ENCODE measurements at places on chromosomes 16 and 17.

GRCh38 chr16:75250089-75250808, 1.2 kb downstream of the BCAR1 start:
- DNase-seq: no peak

GRCh38 chr17:59763861-59764260, 56.4 kb downstream of the VMP1 start:
- DNase-seq: no peak

- DNase-seq: no peak
These were observed 143.1 kb upstream of the SDK2 start for GRCh38 chr17:73787076-73788059.

DNA sequence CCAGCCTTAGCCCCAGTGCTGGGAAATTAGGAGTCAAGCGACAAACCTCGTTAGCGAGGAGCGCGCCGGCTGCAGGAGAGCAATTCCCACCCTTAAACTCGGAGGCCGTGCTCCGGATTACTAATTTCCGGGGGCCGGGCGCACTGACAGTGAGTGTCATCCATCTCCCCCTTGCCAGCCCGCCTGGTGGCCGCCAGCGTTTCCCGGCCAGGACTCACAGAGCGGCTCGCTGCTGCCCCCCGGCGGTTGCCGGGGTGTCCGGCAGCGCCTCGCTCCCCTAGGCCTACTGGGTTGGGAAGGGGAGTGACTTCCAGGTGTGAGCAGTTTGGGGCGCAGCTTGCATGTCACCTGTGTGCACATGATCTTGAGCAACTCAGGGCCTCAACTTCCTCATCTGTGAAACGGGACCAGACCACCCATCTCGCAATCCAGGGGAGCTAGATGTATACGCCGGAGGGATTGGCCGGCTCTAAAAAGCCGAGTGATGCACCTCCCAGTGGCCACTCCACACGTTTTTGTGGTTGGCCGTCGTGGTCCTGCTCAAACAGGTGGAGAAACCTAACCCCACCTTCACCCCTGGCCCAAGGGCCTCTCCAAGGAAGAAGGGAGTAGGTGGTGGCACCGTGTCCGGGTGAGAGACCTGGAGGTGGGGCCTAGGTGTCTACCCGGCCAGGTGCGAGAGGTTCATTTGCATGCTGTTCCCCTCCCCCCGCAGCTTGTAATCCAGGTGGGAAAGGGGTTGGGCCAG, 2.5 kb upstream of the GSE1 start:
- peak; percentile 89 for DNase-seq

DNA sequence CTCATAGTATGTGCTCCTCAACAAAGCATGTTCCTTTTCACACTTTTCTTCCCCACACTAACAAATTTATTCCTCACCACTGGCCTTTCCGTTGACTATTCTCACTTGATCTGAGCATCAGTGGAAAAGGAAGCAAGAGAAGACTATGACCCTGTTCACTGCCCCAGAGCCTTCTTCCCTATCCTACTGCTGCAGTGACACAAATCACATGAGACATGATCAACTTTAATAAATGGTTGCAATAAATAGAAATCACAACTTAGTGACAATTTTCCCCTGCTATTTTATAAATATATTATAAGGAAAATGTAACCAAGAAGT, 438.7 kb upstream of the SOX9 start:
- no peak for DNase-seq

- DNase-seq: no peak
These were observed 79.9 kb upstream of the MON1B start for GRCh38 chr16:77111056-77111565.

DNA sequence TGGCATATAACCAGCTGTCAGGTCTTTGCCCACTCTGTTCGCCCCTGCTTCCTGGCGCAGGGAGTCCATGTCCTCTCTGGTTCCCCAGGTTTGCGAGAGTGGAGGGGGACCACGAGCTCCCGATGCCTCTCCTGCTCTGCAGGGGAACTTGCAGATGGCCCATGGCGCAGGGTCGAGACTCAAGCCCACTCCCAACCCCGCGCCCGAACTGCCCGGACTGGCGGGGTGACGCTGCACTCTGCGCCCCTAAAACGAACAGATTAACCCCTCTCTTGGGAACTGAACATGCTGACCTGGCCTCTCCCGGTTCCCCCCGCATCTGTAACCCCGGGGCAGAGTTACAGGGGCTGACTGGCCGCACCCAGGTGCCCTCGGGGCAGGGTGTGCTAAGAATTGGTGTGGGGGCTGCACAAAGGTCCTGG, 681 bp upstream of the PLA2G15 start:
- DNase-seq: no peak

DNA sequence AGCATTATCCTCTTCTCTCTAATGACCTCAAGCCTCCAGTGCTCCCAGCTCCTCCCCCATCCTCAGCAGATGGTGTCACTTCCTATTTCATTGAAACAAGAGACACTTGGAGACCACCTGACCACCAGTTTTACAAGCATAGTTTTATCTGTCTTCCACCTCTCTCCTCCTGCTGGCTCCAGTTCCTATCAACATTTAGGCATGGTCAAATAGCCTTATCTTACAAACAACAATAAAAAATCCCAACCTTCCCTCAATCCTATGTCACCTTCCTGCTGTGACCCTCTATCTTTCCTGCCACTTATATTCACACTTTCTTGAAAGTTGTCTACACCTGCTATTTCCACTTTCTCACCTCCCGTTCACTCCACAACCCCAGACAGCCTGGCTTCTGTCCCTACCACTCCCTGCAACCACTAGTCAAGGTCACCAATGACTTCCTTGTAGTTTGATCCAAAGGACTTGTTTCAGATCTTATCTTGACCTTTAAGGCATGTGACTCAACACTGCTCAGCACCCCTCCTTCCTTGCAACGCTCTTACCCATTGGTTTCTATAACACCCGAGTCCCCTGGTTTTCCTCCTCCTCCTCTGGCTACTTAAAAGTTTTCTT, 4.3 kb upstream of the NTN1 start:
- DNase-seq: no peak

GRCh38 chr17:74971069-74971841, 1.3 kb downstream of the HID1 start:
- DNase-seq: no peak

GRCh38 chr16:11016993-11017392, 72.6 kb downstream of the CLEC16A start:
- no peak for DNase-seq

- DNase-seq: peak; percentile 84
These were observed 43.4 kb downstream of the ZNF276 start for GRCh38 chr16:89764711-89765201.

DNA sequence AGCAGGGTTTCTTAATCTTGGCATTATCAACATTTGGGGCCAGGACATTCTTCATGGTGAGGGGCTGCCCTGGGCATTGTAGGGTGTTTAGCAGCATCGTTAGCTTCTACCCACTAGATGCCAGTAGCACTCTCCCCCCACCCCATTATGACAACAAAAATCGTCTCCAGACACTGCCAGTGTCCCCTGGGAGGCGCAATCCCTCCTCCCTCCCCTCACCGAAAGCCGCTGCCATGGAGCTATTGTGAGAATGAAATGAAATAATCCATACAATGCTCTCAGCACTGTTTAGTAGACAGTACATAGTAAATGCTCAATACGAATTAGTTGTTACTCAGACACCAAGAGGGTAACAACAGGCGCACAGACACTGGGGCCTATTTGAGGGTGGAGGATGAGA, 502.9 kb downstream of the NPIPA7 start:
- DNase-seq: no peak

- peak; percentile 32 for DNase-seq
These were observed 72.0 kb upstream of the DNAJA2 start for GRCh38 chr16:47045459-47045858.

DNA sequence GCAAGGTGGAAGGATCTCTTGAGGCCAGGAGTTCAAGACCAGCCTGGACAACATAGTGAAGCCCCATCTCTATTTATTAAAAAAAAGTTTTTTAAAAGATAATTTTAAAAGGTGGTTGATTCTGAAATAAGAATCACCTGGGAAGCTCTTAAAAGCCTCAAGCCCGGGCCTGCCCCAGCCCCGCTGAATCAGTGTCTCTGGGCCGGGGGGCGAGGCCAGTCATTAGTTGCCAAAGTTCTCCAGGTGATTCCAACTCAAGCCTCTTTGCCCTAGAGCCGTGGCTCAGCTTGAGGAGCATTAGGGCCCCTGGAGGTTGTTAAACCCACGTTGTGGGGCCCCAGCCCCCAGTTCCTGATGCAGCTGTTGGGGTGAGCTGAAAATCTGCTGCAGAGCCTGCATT, 24.6 kb downstream of the JPH3 start:
- DNase-seq: no peak

GRCh38 chr16:66116163-66117002, 250.1 kb upstream of the CDH5 start:
- no peak for DNase-seq

GRCh38 chr16:88839745-88840599, 16.8 kb downstream of the GALNS start:
- no peak for DNase-seq

- DNase-seq: no peak
These were observed 2.0 kb upstream of the MAFG start for GRCh38 chr17:81929253-81930141.

DNA sequence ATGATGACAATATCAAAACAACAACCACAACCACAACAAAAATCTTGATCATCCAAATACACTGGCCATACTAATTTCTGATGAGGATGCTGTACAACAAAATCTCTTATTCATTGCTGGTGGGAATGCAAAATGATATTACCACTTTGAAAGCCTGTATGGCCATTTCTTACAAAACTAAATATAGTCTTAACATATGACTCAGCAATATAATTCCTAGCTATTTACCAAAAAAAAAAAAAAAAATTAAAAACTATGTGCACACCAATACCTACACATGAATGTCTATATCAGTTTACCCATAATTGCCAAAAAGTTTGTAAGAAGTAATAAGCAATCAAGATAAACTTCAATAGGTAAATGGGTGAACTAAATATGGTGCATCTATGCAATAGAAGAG, 1379.7 kb downstream of the CDH11 start:
- DNase-seq: no peak

- no peak for DNase-seq
These were observed 1.3 kb downstream of the LHX1 start for GRCh38 chr17:36938566-36939051.

DNA sequence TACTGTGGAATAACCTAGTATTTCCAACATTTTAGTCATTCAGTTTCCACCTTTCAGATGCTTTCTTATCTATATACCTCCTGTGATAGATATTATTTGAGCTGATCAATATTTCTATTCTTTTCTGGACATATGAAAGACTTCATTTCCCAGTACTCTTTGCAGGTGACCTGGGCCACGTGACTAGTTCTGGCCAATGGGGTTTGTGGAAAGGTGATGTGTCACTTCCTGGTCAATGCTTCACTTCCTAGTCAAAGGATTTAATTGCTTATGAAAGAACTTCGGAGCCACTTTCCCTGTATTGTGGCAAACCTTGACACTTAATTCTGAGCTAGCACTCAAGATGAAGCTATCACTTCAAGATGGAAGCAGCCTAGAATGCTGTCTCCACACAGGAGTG, 248.9 kb upstream of the FOXF1 start:
- peak; percentile 6 for DNase-seq

- no peak for DNase-seq
These were observed 17.5 kb downstream of the SLC47A1 start for GRCh38 chr17:19551165-19551564.

- peak; percentile 71 for DNase-seq
These were observed 14.5 kb downstream of the GLIS2 start for GRCh38 chr16:4330277-4330874.

- DNase-seq: no peak
These were observed 178.3 kb downstream of the SOX9 start for GRCh38 chr17:72299100-72299499.

- DNase-seq: no peak
These were observed 20.2 kb upstream of the RBFOX3 start for GRCh38 chr17:79630821-79631639.

GRCh38 chr17:6995500-6996255, at the start of gene ALOX12:
Gene ALOX12 (plus strand): TSS chr17:6996049. CDS start chr17:6996118, 69 bp downstream.
- no peak for DNase-seq

DNA sequence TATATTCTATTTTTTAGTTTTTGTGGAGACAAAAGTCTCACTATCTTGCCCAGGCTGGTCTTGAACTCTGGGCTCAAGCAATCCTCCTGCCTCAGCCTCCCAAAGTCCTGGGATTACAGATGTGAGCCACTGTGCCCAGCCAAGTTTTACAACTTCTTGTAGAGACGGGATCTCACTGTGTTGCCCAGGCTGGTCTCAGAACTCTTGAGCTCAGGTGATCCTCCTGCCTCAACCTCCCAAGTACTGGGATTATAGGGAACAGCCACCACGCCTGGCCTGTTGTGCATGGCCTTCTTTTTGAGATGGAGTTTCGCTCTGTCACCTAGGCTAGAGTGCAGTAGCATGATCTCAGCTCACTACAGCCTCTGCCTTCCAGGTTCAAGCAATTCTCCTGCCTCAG, 6.2 kb upstream of the CENPT start:
- DNase-seq: no peak

DNA sequence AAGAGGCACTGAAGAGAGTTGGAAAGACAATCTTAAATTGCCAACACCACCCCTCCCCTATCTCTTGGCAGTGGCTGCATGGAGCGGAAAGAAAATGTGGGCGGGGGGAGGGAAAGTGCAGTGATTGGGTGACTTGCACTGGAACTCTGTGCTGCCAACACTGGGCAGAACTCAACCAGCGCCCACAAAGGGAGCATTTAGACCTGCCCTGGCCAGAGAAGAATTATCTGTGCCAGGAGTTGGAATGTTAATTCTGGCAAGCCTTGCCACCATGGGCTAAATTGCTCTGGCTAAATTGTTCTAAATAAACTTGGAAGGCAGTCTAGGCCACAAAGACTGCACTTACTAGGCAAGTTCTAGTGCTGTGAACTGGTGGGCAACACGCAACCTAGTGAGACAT, 6.5 kb upstream of the CCL13 start:
- no peak for DNase-seq

GRCh38 chr17:7122381-7122780, 7.8 kb upstream of the ASGR2 start:
- DNase-seq: no peak

DNA sequence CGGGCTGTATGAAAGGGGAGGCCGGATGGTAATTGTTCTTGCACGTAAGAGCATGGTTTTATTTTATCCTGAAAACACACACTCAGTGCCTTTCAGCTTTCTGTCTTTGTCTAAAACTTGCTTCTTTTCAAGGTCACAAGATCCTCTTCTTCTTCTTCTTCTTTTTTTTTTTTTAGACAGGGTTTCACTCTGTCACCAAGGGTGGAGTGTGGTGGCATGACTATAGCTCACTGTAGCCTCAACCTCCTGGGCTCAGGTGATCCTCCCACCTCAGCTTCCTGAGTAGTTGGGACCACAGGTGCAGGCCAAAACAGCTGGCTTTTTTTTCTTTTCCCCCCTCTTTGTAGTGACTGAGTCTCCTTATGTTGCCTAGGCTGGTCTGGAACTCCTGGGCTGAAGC, 15.9 kb upstream of the ZNF629 start:
- no peak for DNase-seq

Data from activated CD4-positive, alpha-beta T cell treated with anti-CD3 and anti-CD28 coated beads, Interleukin-10, Interleukin-2, amounts not matched to agents 100 ng/mL and 50 ng/mL, durations not matched to agents 16 hours and 8 hours (primary cell).